ENCODE measurements at places on chromosomes 5 and 9.

- no peak for DNase-seq
Observed at GRCh38 chr9:92627651-92628050, 42.3 kb downstream of the IPPK start.

- DNase-seq: no peak
Observed at GRCh38 chr9:31135567-31135966, 1248.9 kb upstream of the ACO1 start.

GRCh38 chr9:136831002-136831719, 11.1 kb upstream of the AJM1 start:
- no peak for DNase-seq

DNA sequence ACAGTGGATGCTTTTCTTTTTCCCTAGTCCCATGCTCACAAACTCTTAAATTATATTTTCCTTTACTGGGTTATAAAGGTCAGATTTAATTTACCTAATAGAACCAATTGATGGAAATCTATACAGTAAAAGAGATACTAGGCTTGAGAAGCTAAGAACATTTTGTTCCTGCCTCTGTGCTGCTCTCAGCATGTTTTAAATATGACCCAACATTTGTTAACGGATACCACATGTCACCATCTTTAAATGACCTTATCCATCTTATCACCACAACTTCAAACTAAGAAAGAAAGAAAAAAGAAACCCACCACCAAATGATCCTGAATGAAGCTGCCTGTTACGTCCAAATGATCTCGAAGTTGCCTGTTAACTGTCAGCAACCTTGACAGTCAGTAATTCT, 334.7 kb upstream of the ZNF608 start:
- no peak for DNase-seq

- DNase-seq: no peak
Observed at GRCh38 chr9:14428781-14429230, 114.9 kb upstream of the NFIB start.

- DNase-seq: no peak
Observed at GRCh38 chr5:107169867-107170266, 500.9 kb downstream of the EFNA5 start.

- no peak for DNase-seq
Observed at GRCh38 chr5:159319363-159319762, 10.9 kb downstream of the IL12B start.

DNA sequence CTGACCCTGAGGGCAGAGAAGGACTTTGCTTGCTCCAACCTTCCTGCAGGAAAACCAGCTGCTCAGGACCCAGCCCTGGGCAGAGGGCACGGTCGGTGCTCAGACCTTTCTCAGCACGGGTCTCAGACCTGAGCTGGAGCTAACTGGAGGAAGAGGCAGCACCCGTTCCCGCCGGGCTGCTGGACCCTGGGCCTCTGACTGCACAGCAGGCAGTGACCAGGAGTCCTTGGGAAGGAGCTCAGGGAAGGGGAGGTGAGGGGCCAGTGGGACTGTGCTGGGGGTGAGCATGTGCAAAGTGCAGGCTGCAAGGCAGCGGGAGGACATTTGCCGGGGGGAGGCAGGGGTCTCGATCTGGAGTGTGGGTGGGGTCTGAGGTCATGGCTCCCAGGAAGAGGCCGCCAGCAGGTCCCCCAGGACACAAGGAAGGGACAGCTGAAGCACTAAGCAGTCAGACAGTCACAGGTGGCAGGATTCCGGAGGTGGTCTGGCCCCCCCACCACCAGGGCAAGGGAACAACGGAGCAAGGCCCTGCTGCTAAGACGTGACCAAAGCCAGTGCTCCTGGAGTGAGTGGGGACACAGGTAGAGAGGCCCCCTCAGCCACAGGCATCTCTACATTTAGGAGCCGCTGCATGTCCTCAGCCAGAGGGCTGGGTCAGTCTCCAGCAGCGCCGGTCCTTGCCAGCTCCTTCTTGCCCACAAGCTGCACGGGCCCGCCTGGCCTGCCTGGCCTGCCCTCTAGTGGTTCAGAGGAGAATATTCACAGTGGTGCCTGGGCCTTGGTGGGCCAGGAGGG, 4.8 kb upstream of the DPM2 start:
- DNase-seq: no peak

- no peak for DNase-seq
Observed at GRCh38 chr5:159956074-159956473, 39.8 kb downstream of the ADRA1B start.

DNA sequence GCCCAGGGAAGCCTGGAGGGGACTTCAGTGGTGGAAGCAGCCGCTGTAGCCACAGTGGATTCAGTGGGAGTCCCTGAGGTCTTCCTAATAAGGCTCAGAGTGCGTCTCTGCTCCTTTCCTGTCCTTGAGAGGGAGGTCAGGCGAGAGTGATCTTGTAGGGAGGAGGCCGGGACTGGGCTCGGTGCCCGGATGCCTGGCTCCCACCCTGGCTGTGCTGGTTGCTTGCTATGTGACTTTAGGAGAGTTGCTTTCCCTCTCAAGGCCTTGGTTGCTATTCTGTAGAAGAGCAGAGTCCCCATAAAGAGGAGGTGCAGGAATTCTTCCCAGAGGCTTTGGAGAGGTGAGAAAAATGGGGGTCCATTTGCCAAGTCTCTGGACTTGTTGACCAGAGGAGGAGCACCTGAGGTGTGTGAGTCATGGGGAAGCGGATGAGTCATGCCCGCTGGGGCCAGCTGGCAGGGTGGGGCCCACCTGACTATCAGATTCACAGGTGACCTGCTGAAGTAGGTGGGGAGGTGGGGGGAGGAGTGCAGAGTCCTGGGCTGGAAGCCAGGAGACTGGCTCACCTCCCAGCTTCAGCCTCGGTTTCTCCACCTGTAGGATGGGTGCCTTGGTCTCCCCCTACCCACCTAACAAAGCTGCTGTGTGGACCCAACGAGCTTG, 13.8 kb downstream of the GSN start:
- no peak for DNase-seq

GRCh38 chr5:52356311-52356918, 431.3 kb upstream of the ITGA1 start:
- DNase-seq: no peak

DNA sequence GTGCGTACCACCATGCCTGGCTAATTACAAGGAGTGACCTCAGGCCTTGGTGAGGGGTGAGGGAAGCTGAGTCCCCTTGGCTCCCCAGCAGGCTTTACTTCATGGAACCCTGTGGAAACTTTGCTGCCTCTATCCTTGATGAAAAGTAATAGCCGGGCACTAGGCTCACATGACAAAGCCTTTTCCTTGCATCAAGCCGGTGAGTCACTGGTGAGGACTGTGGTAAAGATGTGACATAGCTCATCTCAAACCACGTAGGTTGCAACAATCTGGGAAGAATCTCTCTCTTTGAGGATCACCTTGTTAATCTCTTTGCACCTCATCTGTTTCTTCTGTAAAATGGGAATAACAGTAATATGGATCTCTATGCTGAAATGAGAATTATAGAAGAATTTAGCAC, 116.3 kb upstream of the SLC25A48 start:
- no peak for DNase-seq

DNA sequence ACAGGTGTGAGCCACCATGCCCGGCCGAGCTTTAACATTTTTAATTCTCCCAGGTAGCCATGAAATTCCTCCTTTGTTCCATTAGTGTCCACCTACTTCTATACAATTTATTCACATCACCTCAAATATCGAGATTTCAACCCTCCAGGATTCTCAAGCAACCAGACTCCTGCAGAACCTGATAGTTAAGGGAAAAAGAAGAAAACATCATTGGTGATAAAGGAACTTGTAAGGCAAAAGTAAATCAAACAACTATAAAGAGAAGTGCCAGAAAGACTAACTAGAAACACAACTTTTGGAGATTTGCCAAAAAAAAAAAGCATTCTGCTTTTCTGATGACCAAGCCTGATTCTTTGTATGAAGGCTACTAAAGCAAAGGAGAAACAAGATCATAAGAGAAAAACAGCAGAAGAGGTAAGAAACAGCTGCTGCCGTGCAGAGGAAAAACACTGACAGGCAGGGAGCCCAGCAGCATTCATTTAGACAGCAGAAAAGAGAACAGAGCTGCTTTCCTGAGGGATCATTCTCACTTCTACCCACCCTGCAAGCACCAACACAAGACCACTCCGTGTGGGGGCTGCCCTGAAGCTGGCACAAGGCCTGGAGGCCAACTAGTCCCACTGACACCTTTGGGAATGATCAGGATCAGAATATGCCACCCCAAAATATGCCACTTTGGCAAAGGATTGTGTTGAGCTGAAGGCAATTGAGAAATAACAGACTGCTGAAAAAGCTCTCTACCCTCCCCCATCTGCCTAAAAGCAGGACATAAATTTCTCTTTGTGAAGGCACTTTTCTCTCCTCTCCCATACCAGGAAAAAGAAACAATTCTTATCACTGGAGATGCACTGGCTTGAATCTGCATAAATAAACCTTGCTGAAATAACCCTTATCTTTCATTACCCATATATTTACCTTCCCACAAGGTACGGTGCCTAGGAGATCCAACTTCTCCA, 75.1 kb downstream of the ALDH7A1 start:
- no peak for DNase-seq

DNA sequence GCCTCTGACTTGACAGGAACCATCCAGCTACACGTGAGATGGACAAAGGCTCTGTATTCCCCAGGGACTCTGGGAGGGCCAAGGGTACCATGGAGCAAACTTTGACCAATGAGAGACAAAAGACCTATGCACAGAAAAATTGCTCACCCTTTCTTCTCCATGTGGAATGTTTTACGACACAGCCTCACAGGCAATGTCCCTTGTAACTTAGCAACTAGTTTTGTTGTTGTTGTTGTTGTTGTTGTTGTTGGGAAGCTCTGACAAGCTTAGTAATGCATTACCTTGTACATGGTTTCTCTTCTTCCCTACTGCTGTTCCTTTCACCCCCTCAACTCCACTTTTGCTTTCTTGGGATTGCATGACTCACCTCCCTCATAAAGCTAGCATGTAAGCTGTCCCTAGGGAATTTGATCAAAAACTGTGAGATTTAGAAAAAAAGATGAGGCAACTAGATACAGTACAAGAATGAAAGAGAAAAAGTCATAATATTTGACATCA, 550.9 kb downstream of the RAB3C start:
- no peak for DNase-seq

- no peak for DNase-seq
Observed at GRCh38 chr5:147748590-147748989, 33.9 kb downstream of the JAKMIP2 start.

DNA sequence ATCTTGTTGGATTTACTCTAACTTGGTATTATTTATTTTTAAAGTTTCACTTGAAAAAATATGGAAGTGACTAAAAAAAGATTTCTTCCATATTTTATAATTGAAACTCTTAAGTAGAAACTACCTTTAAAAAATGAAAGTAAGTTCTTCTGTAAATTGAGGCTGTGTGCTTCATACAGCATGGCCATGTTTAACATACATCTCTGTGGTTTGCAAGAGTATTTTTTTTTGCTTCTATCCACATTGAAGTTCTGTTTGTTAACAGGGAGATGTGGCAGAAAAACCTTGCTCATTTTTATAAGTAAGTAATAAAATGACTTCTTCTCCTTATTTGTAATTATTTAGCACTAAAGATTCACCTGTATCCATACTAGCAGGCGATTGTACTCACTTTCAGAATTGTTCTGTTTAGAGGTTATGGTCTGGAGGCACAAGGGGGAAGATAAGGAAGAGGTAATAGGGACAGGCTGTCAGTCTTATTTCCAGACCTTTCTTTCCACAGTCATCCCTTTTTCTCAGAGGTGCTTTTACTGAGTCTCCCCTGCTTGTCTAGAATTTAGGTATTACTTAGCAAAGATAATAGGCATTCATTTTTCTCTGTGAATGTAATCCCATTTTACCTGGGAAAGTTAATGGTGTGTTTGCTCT, 16.0 kb downstream of the FYB1 start:
- no peak for DNase-seq
